ENCODE measurements at places on chromosomes 5 and 9.

GRCh38 chr5:84727708-84728107, 343.0 kb upstream of the EDIL3 start:
- DNase-seq: no peak

- no peak for DNase-seq
These were observed 112.8 kb downstream of the CMYA5 start for GRCh38 chr5:79802406-79802805.

DNA sequence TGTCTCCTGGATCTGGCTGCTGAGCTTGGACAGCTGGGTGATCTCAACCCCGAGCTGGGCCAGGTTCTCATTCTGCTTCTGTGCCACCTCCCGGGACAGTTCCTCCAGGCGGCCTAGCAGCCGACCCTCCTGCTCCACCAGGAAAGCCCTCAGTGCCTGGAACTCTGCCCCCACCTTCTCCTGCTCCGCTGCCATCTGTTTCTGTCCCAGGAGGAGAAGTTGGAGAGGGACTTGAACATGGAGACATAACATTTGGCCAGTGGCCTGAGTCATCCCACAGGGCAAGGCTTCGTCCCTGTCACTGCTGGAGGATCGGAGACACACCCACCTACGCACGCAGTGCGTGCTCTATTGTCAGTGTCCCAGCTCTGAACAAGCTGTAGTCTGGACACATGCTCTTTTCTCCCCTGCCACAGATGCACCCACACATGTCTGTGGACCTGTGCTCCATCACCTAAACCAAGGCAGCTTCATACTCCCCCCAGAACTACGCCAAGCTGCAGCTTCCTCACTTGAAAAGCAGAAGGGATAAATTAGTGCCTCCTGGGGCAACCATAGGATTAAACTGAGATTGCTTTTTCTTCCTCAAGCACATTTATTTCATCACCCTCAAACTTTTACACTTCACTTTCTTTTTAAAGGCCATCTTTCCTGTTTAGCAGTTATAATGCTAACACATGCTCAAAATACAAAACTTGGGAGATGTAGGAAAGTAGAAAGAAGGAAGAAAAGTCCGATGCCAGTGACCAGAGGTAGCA, 4.9 kb downstream of the TRIM7 start:
- no peak for DNase-seq

GRCh38 chr5:73170522-73170921, 2.5 kb upstream of the TMEM174 start:
- DNase-seq: peak; percentile 53

- no peak for DNase-seq
These were observed 204.7 kb upstream of the WWC1 start for GRCh38 chr5:168086746-168087145.

DNA sequence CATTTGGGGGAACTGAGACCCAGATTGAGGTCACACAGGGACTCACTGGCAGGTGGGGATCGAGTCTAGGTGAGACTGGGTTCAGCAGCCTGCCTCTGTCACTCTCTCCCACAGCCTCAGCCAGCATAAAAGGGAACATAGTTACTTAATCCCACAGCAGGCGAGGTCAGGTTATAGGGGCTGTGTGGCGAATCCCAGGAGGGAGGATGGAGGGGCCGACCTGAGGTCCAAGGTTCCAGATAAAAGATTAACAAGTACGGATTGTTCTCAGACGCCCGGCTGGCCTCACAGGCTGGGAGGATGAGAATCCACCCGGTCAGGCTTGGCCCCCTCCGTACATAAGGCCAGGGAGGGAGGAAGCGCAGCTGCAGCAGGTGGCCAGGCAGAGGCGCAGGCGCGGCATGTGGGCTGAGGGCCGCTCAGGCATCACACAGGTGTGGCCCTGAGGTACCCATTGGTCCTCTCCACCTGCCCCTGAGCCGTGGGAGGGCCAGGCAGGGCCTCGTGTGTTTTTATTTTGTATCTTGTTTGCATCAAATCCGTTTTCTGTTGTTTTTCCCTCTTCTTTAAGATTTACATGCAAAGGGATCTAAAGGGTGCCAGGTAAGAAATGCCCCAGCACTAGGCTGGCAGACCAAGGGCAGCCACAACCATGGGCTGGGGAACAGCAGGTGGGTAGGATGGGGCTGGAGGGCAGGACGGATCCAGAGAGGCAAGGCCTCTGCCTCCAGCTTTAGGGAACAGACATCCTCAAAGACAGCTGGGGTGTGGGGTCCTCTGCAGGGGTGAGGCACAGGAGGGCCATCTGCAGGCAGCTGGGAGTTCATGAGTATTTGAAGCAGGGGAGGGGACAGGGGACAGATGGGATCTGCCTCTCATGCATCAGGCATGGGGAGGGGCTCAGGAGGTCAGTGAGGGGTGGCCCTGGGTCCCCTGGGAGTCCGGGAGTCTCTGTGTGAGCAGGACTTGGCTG, 3.6 kb downstream of the SUSD3 start:
- DNase-seq: no peak

DNA sequence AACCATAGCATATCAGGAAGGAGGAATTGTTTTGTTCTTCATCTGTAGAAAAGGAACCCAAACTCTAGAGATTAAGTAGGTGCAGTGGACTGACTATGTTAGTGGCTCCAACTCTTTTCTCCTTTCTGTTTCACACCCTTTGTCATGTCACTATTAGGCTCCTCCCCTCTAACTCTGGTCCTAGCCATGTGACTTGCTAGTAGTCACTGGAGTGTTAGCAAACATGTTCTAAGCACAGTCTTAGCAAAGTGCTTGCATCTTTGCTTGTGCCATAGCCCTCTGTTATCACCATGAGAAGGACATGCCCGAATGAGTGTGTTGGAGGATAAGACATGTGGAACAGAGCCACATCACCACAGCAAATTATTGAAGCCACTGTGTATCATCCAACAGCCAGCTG, 55.4 kb upstream of the PPP3R2 start:
- no peak for DNase-seq

DNA sequence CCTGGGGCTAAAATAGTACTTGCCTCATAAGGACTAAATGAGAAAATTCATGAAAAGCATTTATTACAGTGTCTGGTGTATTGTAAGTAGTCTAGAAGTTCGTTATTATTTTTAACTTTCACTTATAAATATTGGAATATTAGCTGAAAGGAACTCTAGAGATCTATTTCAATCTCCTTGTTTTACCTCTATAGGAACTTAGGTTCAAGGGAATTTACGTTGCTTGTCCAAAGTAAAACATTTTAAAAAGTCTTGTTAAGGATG, 55.5 kb downstream of the GARNL3 start:
- DNase-seq: no peak

GRCh38 chr5:152004095-152004494, 79.4 kb upstream of the GLRA1 start:
- DNase-seq: no peak

DNA sequence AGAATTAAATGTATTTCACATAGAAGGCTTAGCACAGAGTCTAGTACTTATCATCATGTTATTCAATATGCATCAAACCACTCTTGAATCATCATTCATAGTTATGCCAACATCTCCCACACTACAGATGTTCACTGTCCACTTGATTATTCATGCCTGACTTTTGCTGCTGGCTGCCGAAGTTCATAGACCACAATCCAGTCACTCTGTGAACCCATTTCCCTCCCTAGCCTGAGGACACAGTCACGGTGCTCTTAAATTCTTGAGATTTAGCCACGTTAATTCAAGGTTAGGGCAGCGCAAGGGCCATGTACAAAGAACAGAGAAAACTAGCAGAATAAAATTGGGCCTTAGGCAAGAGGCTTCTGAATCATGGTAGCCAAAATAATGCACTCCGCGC, 32.4 kb downstream of the ABCA1 start:
- DNase-seq: peak; percentile 97

GRCh38 chr9:96080364-96080763, 204.9 kb downstream of the ERCC6L2 start:
- peak; percentile 48 for DNase-seq

GRCh38 chr5:11496137-11496719, 408.0 kb downstream of the CTNND2 start:
- DNase-seq: no peak

DNA sequence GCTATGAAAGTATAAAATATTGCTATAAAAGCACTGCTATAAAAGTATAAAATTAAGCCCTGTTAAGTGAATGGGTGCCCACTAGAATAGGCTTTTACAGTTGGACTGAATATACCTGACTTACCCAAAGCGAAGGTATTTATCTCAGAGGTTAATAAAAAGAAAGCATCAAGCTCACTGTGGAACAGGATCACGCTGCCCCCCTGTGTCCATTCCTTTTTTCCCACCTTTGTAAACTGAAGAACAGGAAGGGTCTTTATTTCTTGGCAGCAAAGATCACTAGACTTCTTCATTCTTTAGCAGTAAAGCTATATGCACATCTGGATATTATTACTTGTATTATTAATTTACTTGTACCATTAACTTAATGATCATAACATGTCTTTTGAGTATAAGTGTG, 22.1 kb upstream of the PLPP6 start:
- DNase-seq: peak; percentile 35

GRCh38 chr9:21121595-21122251, 19.9 kb downstream of the IFNW1 start:
- no peak for DNase-seq

GRCh38 chr5:177491983-177492746, 5.2 kb downstream of the PDLIM7 start:
- DNase-seq: no peak

DNA sequence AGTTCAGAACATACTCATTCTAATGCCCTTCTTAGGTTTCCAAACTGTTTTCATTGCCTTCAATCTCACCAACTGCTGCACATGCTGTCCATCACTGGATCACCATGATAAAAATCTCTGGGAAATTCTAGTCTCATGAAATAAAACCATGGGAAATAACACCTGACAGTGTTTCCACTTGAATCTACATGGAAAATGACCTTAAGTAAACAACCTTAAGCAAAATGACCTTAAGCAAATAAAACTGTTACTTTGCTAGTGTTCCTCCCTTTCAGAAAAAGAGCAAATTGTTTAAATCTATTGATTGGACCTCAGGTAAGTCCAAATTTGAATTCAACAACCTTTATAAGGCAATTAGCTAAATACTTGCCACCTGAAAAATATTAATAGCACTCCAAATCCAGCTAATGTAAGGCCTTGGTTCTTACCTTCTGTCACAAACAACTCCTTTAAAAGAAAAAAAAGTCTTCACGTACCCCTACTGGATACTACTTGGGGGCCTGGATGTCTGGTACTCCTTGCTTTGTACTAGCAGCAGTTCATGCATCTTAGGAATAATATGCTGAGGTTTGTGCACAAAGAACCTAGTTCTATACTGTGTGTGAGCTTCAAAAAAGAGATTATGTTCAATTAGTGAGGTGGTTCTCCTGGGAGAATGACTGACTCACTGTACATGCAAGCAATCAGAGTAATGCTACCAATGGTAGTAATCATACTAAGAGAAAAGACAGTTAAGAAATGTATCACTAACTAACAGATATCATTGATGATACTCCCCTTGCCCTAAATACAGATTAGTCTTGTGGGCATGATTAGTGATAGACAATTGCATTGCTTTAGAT, 630.4 kb downstream of the PSAT1 start:
- DNase-seq: no peak

DNA sequence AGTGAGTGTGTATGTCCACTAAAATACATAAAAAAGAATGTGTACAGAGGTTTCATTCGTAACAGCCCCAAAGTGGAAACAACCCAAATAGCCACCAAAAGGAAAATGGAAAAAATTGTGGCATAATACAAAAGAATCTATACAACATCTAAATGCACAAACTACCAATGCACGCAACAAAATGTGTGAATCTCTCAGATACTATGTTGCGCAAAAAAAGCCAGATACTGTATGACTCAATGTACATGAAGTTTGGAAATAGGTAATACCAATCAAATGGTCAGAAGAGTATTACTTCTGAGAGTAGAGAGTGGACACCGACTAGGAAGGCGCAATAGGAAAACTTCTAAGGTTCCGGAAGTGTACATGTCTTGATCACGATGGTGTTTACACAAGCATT, 2.4 kb downstream of the XPA start:
- DNase-seq: peak; percentile 19

- no peak for DNase-seq
These were observed 227.3 kb upstream of the CDH18 start for GRCh38 chr5:20215257-20215656.

DNA sequence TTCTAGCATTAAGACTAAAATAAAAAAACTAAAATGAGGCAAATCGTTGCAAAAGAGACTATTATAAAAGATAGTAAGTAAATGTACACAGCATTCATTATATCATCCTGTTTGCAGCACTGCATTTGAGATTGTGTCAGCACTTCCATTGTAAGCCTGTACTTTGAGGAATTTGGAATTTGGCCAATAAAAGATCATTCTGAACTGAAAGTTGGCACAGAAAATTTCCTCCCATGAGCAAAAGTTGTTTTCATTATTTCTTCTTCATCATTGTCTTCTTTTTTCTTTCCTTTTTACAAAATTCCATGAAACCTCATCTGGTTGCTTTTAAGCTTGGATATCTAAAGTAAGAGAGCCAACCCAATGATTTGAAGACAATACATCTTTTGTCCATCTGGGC, 199.3 kb upstream of the ADAMTSL1 start:
- peak; percentile 47 for DNase-seq

GRCh38 chr5:138952962-138953361, 77.8 kb upstream of the LRRTM2 start:
- no peak for DNase-seq

- no peak for DNase-seq
These were observed 27.4 kb downstream of the PCDH1 start for GRCh38 chr5:141850786-141851185.

GRCh38 chr5:115601701-115602590, at the start of gene TICAM2:
Gene TICAM2, minus strand, starts transcription at chr5:115602479. Its CDS starts 21,223 bp downstream, at chr5:115581256.
- peak; percentile 81 for DNase-seq

GRCh38 chr5:94893412-94894135, 275.1 kb downstream of the SLF1 start:
- DNase-seq: peak; percentile 28

- DNase-seq: no peak
These were observed 202.6 kb downstream of the ZSWIM6 start for GRCh38 chr5:61534481-61535267.

GRCh38 chr5:150353032-150353675, 4.3 kb upstream of the TCOF1 start:
- no peak for DNase-seq

GRCh38 chr5:140255460-140256157, 47.3 kb downstream of the PFDN1 start:
- no peak for DNase-seq

Data from fibroblast of mammary gland (primary cell).